ENCODE measurements at places on chromosomes 5 and 9. TPM values are rescaled to one million over a fixed set of nuclear protein-coding genes. Genes with fewer than 3 reads are reported as not detected.

The AQP3 gene
- total RNA-seq = 198 TPM

The ADGRD2 gene
- total RNA-seq = not detected

The ZDHHC11 gene
- 8.0 TPM for total RNA-seq

The ZNF879 gene
- total RNA-seq = 6.3 TPM

The F12 gene
- total RNA-seq = 0.92 TPM

The ZSWIM6 gene
- total RNA-seq = 22.9 TPM

The INSL4 gene
- not detected for total RNA-seq

The COL5A1 gene
- 27.7 TPM for total RNA-seq

The REEP2 gene
- total RNA-seq = 0.20 TPM

The TLE4 gene
- total RNA-seq = 67.3 TPM

The PCDHGA6 gene
- 2.2 TPM for total RNA-seq

The COMMD10 gene
- total RNA-seq = 45.2 TPM

The CD274 gene
- 28.1 TPM for total RNA-seq

The HRCT1 gene
- 2.5 TPM for total RNA-seq

The KCNN2 gene
- total RNA-seq = 0.57 TPM

The ITGA1 gene
- 197 TPM for total RNA-seq

The PLAC8L1 gene
- total RNA-seq = not detected

The KCNV2 gene
- not detected for total RNA-seq

The OLFML2A gene
- 184 TPM for total RNA-seq

The RNF44 gene
- 134 TPM for total RNA-seq

The PFN3 gene
- total RNA-seq = not detected

The IPO11 gene
- 37.3 TPM for total RNA-seq

The ADAMTS19 gene
- total RNA-seq = not detected

The IGFBPL1 gene
- not detected for total RNA-seq

The GGTA1 gene
- 44.9 TPM for total RNA-seq

The GPR150 gene
- not detected for total RNA-seq

The FBN2 gene
- 3.6 TPM for total RNA-seq

The HTR4 gene
- 0.34 TPM for total RNA-seq

The TIGD6 gene
- total RNA-seq = 3.3 TPM

The SHISAL2B gene
- not detected for total RNA-seq

The SLC6A19 gene
- not detected for total RNA-seq

The TLE1 gene
- total RNA-seq = 110 TPM

The TOPORS gene
- 25.6 TPM for total RNA-seq

The EQTN gene
- not detected for total RNA-seq

The DMRT2 gene
- total RNA-seq = not detected

The CKMT2 gene
- total RNA-seq = 3.0 TPM

The INSYN2B gene
- 5.5 TPM for total RNA-seq

The CDH9 gene
- total RNA-seq = not detected

The ABO gene
- total RNA-seq = 1.1 TPM

The C9orf50 gene
- total RNA-seq = not detected

The GABRA1 gene
- total RNA-seq = not detected

The CER1 gene
- not detected for total RNA-seq

The ANKRD31 gene
- total RNA-seq = 0.17 TPM

The PRELID2 gene
- 8.9 TPM for total RNA-seq

The PCDHGA4 gene
- total RNA-seq = 3.4 TPM

The CARTPT gene
- not detected for total RNA-seq

The PCDHB11 gene
- 3.4 TPM for total RNA-seq

The ZFP2 gene
- total RNA-seq = 1.4 TPM

The SPAAR gene
- 1.8 TPM for total RNA-seq

The MYMK gene
- total RNA-seq = not detected

The ATP6V1G1 gene
- 100 TPM for total RNA-seq

The LCN6 gene
- 6.1 TPM for total RNA-seq

The C5orf52 gene
- not detected for total RNA-seq
